ENCODE measurements at places on chromosomes 7 and 10.

DNA sequence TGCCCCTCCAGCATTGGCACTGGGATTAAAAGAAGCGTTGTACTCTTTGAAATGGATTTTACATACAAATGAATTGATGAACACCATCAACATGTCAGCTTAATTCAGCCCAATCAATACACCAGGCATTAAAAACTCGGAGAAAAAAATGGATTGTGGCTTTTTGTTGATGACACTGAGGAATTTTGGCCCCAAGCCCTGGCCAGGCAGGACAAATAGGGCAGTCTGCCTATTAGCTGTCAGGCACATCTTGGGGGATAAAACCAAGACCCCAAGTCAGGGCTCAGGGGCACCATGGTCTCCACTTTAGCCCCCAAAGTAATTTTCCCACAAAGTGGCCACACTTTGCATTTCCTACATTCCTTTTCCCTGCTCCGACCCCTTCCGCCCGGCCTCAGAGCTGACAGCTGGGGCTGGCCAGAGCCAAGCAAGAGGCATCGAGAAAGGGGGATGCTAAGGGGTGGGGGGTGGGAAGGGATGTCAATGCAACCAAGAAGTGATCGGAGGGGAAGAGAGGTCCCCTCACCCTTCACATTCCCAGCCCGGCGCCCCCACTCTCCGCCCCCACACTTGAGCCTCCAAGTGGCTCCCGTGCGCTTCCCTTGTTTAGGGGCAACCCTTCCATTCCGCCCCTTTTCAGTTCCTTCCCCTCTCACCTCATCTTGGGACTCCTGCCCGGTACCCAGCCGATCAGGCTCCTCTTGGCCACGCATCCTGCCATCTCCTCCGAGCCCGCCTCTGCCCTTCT, 711 bp downstream of the HIP1 start:
- no peak for DNase-seq

- DNase-seq: no peak
Observed at GRCh38 chr10:101066896-101067355, 5.1 kb downstream of the KAZALD1 start.

GRCh38 chr10:30861221-30861620, 170.4 kb downstream of the ZNF438 start:
- no peak for DNase-seq

GRCh38 chr7:152865011-152865410, 105.5 kb downstream of the ACTR3B start:
- DNase-seq: no peak

DNA sequence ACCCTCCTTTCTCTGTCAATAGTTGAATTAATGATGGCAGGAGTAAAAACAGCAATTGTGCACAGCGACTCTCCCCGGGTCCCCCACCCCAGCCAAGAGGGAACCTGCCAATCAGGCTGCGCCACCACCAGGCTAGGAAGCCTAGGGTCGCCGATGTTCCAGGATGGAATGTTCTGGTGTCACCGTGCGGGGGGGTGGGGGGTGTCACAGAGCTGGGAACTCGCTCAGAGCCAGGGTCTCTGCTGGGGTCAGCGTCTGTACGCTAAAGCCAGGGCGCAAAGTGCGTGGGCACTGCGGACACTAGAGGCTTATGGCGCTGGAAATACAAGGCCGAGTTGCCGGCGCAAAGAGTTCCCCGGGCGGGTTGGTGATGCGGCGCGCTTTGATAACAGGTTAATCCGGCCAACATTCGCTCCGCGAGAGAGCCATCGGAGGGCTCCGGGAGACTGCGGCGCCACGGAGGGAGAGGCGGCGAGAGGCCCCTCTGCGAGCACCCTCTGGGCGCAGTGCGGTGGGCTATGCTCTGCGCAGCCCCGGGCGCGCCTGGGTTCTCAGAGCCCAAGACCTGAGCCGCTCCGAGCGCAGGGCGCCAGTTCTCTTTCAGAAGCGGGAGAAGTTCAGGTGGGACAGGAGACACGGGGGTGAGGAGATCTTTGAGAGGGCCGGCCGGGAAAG, 192.3 kb downstream of the EMX2 start:
- no peak for DNase-seq
